ENCODE measurements at places on chromosomes 3 and 15.

DNA sequence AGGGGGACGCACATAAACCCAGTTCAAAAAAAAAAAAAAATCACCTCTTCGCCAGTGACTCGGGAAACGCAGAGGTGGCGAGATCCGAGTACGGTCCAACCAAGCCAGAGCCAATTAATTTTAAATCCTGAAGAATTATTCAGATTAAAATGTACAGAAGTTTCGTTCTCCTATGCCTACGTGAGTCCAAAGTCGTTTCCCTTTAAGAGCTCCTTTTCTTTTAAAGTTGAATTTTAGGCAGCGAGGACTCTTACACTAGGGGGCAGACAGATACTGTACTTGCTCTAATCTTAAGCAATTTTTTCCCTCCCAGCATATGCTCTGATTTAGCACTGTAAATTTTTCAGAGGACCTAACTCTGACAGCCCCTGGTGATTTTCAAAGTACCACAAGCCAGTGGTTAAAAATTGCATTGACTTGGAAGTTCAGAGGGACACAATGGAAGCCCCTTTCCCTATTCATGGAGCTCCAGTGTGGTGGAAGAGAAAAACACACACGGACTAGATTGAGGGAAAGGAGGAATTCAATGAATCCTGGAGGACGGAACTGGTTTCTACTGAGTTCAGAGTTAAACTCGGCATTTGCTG, 3.3 kb upstream of the NR2F2 start:
- no peak for DNase-seq

DNA sequence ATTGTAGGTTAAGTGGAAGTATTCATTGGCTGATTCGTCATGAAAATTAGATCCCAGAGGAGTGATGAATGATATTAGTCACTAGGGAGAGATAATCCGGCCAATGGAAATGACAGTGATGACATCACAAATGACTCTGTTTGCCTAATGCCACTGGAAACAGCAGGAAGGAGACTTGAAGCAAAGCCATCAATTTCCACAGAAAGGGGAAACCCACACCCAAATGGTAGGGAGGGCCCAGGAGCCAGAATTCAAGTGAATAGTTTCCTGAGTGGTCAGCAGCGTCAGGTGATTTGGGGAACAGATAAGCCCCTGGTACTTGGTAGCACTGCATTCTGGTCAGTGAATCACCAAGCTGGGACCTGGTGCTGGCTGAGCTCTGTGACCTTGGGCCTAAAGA, 3.3 kb upstream of the ADAMTS9 start:
- DNase-seq = no peak

GRCh38 chr3:27160146-27160545, 209.0 kb downstream of the NEK10 start:
- DNase-seq = no peak

GRCh38 chr3:49606427-49606826, 52.1 kb downstream of the BSN start:
- no peak for DNase-seq

DNA sequence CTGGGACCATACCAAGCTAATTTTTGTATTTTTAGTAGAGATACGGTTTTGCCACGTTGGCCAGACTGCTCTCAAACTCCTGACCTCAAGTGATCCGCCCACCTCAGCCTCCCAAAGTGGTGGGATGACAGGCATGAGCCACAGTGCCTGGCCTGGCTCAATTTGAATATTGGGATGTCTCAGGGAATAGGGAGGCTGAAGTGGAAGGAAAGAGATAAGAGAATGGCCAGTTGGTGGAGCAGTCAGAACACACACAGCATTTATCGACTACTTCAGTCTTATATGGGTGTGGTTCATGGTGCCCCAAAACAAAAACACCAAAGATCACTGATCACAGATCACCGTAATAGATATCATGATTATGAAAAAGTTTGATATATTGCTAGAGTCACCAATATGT, 144.4 kb downstream of the GMNC start:
- no peak for DNase-seq

DNA sequence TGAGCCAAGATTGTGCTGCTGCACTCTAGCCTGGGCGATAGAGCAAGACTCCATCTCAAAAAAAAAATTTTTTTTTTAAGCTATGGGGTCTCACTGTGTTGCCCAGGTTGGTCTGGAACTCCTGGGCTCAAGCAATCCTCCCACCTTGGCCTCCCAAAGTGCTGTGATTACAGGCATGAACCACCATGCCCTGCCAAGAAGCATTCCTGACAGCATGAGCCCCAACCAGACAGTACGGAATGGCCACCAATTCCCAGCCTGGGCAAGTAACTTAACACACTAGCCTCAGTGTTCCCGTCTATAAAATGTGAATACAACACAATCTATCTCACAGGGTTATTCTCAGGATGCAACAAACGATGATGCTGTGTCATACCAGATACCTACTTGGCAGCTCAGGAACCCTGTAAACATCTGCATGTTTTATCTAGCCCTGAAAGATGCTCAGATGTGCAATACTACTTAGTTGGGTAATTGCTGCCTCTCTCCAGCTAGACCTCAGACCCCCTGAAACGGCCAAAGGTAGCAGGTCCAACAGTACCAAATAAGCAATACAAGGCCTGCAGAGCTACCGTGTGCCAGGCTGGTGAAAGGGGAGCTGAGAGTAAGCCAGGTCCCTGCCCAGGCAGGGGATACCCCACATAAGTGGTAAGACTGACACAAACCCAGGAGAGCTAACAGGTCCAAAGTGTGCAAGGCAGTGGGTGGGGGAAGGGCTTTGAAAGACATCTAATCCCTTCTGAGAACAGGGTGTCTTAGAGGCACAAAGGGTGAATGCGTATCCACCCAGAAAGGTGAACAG, 1.9 kb downstream of the TKT start:
- DNase-seq = no peak

DNA sequence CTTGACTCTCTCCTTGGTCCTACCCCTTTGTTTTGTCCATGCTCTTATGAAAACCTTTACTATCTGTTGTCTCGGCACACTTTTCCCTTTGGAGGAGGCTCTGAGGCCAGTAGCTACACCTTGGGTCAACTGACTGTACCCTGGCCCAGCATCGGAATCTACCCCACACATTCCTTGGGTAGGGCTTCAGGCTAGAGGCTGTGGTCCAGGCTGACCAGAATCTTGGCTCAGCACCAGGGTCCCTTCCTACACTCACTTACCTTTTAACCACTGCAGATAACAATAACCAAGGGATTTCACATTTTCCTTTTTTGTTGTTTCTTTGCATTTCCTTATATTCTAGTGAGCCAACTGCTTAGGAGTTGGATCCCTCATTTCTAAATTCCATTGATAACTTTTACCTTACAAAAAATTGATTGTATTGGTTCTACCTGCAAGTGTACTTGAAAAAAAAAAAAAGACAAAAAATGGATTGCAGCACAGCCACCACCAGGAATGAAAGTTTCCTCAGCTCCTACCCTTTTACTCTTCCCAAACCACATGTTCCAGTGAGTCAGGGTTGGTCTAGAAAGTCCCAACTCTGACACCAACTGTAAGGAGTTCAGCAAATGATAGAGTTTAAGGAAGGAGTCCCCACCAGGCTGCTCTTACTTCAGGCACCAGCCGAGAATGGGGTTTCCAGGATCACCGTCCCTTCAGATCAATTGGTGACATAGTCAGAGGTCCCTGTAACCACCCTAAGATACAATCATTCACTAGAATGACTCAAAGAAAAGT, 95.6 kb downstream of the FBLN2 start:
- DNase-seq = no peak

DNA sequence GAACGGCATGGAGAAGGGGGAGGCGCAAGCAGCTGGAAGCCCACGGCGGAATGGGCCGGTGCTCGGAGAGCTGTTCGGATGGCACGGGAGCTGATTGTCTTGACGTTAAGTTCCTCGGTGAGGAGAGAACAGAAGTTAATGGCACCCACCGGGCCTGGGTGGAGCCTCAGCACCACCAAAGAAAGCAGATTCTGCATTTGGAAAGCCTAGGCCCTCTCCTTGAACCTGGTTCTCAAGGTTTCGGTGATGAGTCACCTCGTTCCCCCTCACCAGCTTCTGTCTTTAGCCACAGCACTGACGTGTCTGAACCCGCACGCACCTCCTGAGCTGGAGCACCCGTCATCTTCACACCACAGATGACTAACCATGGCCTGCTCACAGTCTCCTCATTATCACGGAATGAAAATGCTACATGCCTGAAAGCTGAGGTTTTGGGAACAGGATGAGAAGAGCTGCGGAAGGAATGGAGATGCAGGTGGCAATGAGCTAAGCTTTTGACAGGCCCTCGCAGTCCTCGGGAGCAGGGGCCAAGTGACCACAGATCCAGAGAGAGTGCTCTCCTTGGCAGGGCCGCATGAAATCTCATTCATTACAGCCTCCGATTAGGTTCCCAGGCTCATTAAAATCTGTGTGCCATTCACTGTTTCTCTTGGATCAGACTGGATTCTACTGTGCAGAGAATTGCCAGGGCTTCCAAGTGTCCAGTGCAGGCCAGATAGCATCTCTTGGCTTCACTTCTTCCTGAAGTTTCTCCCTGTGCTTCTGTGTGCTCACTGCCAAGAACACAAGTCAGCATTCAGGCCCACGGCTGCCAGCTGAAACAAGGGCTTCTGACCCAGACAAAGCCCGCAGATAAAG, 96.3 kb upstream of the DLG1 start:
- no peak for DNase-seq

- no peak for DNase-seq
Measured at GRCh38 chr3:126125341-126125740, 41.4 kb upstream of the SLC41A3 start.

DNA sequence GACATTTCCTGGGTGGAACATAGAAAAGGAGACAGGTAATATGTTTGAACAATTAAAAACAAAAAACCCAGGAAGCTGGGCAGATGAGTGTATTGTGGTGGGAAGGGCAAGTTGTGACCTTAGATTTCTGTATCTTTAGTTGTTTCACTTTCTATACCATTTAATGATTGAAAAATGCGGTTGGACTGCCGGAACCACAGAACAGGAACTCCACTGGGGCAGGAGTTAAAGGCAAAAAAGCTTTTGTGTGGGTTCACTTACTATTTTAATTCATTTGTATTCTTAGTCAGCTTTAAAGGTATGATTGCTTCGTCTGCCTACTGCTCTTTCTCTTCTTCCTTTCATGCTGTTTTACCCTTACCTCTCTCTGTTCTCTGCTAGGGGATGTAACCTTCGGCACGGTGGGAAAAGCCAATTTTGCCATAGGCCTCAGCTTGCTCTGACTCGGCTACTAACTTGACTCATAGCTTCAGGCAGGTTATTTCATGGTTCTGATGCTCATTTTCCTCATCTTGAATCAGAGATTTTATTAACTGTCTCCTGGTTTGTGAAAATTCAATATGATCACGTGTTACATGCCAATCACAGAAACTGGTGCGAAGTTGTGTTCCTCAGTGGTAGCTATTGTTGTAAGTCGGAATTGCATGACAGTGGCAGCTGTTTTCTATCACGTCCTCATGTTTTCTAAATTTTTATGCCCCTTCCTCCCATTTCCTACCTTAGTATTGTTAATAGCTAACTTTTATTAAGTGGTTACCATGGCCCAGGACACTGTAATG, 1.6 kb upstream of the MCTP2 start:
- peak; percentile 86 for DNase-seq

DNA sequence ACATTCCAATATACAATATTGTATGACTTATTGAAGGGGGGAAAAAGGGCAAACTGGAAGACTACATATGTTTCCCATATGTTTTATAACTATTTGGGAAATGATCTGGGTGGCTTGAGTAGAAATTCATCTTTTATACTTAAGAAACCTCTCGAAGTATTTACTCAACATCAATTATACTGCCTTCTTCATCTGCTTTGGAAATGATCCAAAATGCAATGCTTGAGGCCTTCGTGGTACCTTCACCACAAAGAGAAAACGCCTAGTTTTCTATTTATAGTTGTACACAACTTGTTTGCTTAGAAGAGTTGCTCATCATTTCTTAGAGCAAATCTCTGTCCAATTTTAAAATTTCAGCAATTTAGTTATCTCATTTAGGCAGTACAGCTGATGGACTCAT, 18.8 kb downstream of the ACKR4 start:
- no peak for DNase-seq

DNA sequence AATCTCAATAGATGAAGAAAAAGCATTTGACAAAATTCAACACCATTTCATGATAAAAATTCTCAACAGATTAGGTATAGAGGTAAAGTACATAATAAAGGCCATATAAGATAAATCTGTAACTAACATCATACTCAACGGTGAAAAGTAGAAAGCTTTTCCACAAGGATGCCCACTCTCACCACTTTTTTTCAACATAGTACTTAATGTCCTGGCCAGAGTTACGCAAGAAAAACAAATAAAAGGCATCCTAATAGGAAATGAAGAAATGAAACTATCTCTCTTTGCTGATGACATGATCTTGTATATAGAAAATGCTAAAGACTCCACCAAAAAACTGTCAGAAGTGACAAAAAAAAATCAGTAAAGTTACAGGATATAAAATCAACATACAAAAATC, 33.0 kb downstream of the THBS1 start:
- no peak for DNase-seq

DNA sequence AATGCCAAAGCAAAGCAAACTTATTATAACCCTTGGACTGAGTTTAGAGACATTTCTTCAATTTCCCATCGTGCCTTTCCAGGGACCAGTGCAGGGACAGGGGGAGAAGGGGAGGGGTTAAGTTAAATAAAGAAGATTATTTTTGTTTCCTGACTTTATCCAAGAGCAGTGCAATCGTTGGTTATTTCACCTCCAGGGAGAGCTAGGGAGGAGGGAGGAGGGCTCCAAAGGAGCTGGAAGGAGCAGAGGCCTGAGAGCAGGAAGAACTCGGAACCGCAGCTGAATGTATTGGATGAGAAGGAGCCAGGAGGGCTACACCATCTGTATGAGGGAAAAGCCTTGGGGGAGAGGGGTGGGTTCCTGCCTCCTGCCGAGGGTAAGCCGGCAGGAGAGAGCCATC, 20.7 kb downstream of the HAPLN3 start:
- no peak for DNase-seq

GRCh38 chr3:182713743-182714517, 79.4 kb upstream of the ATP11B start:
- peak; percentile 34 for DNase-seq

GRCh38 chr15:60993008-60993407, 236.1 kb downstream of the RORA start:
- DNase-seq = no peak

DNA sequence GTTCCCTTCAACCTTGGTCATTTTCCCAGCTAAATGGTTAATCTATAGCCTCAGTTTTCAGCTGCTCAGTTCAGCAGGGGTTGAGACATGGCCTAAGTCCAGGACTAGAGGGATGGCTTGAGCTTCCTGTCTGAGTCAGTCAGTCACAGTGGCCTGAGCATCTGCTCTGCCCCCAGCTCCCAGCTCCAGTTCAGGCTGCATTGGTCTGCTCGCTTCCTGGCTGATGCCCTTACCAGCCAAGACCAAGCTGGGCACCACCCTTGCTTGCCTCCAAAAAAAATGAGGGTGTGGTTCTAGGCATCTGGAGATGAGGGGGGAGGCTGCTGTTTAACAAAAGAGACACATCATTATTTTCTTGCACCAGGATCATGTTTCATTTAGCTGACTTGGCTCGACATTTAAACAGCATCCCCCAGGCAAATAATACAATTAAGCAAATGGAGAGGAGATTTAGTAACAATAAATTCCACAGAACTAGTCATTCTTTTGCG, 70.7 kb downstream of the WNT5A start:
- no peak for DNase-seq

All from immature natural killer cell (primary cell).